Activated CD4-positive, alpha-beta T cell treated with anti-CD3 and anti-CD28 coated beads for 36 hours (primary cell): ENCODE measurements at places on chromosomes 12 and 14.

DNA sequence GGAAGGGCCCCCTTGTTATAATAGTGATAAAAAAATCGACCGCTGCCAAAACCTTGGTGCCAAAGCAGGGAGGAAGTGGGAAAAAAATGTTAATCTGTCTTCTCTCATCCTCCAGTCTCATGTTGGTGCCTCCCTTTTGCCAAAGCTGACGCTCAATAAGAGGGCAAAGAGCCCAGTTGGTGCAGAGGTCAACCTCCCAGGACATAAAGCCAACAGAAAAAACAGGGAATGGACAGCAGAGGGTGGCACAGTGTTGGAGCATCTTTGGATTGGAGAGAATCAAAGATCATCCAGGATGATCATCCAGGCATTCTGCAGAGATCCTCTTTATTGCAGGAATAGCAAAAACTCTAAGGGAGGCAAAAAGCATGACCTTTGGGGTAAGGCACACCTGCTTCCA, 9.8 kb upstream of the TTC9 start:
- no peak for DNase-seq

DNA sequence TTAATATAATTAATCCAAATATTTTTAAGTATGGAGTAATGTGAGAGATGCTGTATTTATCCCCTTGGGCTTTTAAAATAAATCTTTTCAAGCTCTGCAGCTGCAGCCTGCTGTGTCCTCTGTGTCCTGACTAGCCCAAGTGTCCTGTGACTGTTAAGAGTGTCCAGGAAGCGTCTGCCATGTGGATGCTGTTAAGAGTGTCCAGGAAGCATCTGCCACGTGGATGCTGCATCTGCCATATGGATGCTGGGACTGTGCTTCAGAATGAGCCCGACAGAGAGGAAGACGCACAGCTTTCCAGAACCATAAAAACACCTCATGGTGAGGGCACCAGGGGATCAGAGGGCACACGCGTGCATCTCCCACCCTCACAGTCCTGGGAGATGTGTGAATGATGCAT, 307.2 kb downstream of the ADGRD1 start:
- no peak for DNase-seq

DNA sequence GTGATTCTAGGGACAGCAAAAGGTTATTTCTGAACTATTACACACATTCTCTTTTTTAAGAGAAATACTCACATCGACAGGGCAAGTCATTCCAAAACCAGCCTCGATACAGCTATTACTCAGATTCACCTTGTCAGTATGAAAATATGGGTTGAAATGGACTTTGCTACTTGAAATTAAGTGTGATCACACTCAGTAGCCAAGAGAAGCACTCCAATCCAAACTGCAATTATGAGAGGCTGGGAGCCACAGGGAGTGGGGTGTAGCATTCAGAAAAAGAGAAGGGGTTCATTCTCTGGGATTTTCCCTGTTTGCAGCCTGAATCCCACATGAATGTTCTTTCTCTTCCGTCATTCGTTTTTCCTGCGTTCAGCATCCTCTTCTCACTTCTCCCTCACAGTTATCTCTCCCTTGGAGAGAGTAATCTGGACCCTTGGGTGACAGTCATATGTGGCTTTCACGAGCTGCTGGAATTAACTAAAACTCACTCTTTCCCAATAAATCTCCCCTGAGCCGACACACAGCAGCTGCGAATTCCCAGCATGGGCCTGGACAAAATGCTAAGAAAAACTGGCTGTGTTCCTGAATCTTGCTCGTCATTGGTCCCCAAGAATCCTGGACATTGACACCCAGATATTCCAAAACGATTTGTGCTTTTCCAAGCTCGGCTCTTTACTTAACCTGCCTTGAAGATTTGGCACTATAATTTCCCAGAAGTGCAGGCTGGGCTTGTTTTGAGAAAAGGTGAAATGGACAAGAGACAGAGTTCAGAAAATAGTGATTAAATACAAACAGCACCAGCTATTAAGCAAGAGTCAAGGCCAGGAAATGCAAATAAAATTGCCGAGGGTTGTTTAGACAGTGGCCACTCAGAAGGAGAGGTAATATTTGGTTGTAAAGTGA, 199.5 kb upstream of the PLEKHG7 start:
- peak; percentile 68 for DNase-seq

DNA sequence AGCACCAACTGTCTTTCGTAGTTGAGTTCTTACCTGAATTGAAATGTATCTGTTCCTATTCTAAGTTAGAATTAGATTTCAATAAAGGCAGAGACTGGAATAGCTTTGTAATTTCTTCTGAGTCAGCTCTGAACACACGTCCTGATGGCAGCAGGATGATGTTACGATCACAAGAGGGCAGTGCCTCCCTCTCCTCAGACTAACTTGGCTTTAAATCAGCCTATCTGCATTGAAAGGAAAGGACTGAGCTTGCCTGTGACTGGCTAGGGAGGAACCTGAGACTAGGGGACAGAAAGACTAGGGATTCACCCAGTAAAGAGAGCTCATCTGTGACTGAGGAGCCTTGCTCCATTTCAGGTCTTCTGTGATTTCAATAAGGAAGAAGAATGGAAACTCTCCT, 323.7 kb upstream of the OR4E1 start:
- DNase-seq, result peak; percentile 54

- no peak for DNase-seq
Observed at GRCh38 chr14:77485256-77485655, 13.4 kb downstream of the ISM2 start.

GRCh38 chr14:52797653-52798052, 6.2 kb upstream of the GNPNAT1 start:
- no peak for DNase-seq

GRCh38 chr14:91723501-91723900, 8.4 kb downstream of the CATSPERB start:
- no peak for DNase-seq

GRCh38 chr12:78240827-78241226, 410.1 kb downstream of the NAV3 start:
- DNase-seq, result no peak

GRCh38 chr12:48005001-48005749, 899 bp upstream of the COL2A1 start:
- DNase-seq, result no peak

DNA sequence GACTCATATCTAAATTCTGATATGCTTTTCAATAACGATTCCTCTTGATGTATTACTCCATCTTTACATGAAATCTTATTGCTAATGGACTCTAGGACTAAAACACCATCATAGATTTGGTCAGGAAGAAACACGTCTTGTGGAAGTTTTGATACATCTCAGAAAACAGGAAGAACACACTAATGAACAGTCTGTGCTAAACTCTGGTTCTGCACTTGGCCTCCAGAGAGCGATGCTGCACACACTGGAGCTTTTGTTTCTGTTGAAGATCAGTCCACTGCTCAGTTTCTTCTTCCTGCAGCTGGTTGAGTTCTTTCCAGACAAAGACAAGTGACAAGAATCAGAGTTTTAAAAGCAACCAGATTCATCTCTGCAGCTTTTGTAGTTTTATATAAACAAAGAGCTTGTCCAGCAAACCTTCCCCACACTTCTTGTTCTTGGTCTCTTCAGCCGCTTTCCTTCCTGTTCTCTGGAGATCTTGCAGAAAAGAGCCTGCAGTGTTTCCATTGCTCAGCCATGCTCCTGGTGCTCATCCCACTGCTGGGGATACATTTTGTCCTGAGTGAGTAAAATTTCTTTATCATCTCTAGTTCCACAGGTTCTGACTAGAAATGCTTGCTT, 229.1 kb upstream of the OR4E1 start:
- DNase-seq, result peak; percentile 68
